Skin of body (tissue), 3 donors: ENCODE measurements at places on chromosomes 11 and 22.

DNA sequence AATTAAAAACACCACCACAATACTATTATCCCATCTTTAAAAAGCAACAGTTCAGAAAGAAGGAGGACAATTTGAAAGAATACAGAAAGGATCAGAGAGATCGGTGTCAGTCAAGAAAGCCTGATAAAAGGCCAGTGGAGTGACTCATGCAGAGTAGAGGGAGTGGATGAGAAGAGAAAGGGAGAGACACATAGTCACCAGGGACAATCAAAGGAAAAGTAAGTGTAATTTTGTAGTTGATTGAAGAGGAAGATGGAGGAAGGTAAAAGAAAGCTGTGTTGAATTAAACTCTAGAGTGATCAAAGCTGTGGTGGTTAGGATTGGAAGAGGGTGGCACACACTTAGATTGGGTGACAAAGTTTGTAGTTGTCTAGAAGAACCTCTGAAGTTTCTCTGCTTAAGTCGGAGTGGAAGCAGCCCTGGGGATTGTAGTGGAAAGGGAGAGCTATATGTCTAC lies 14.1 kb downstream of the SPECC1L start:
- DNase-seq = no peak

DNA sequence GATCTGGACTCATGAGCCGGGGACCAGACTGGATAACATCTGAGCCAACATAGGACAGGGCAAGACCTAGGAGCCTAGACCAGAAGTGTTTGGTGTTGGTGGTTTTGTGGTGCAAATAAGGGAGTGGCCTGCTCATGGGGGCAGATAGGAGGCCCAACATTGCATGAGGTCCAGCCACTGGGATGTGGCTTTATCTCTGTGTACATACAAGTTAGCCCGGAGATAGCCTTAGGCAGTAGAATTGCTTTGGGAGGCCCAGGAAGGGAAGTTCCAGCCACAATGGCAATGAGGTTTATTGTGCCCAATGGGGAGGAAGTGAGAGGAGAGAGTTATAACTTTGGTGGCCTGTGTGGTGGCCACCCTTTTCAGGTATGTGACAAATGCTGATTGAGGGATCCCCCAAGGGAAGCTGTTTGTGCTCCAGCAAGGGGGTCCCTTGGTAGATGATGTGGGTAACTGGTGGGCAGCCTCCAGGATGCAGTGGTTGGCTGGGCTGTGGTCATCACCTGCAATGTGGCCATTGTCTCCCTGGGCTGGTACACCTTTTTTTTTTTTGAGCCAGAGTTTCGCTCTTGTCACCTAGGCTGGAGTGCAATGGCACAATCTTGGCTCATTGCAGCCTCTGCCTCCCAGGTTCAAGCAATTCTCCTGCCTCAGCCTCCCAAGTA lies 6.4 kb downstream of the LMO2 start:
- no peak for DNase-seq

DNA sequence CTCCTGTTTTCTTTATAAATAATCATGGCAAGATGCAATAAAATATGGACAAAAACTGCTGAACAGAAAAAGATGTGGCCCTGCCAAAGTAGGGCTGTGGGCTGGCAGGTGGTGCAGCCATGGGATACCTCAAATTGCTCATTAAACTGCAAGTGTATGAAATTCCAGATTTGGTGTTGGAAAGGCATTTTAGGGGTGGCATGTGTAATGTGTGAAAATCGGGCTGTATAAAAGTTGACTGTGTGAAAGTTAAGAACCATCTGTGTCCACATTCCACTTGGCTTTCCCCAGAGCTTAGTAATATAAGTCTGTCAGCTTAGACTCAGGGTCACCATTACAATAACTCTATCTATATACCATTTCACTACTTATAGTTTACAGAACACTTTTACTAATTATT lies 34.8 kb upstream of the FZD4 start:
- peak; percentile 17 for DNase-seq

DNA sequence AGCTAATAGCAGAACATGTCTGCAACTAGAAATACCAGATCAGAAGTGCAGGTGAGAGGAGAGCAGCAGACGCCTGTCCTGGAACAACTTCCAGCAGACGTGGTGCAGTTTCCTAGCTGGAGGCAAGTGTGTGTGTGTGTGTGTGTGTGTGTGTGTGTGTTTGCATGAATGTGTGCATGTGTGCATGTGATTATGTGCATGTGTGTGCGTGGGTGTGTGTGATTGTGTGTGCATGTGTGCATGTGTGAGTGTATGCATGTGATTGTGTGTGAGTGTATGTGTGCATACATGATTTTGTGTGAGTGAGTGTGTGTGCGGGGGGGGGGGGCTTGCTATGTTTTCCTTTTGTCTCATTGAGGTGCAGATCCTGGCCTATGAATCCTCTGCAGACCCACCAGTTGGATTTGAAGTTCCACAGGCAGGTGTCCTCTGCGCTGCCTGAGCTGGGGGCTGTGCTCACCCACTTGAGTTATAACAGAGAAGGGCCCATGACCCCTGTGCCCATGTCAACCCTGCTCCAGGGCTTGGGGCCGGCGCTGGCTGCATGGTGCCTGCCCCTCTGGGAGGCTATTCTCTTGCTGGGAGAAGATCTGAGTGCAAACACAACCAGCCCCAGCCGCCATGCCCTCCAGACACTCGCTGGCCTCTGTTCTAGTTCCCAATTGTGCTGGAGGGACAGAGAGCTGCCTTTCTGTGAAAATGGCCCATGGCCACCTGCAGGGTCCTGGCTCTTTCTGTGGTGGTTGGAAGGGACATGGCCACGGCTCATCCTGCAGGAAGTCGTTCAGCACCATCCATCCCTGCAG lies 821.3 kb downstream of the BRD1 start:
- DNase-seq = no peak

DNA sequence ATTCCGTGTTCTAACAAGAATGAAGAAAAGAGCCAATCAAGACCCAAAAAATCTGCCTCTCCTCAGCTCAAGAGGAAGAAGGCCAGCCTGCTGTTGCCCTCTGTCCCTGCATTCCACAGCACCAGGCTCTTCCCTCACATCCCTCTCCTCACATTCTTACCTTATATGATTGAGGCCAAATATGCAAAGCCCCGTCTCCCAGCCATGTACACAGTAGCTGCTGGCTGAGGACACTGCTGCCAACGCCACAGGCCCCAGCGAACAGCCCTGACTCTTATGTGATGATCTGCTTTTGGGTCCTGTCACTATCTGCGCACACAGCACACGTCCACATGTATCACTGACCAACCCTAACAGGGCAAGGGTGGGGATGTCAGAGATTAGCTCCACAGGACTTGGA lies 60.2 kb downstream of the MICAL3 start:
- DNase-seq = no peak

DNA sequence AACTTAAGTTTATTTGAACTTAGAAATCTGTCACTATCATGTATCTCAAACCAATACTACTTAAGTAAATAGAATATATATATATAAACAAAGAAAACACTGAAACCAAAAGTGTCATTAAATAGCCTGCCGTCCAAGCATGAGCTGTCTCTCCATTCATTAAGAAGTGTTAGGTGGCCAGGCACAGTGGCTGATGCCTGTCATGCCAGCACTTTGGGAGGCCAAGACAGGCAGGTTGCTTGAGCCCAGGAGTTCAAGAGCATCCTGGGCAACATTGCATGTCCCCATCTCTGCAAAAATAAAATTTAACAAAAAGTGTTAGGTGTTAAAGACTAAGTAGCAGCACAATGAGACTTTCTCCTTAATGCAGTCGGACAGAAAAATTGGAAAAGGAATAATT lies 14.0 kb downstream of the CD6 start:
- no peak for DNase-seq

GRCh38 chr11:76159303-76159937 lies 46.9 kb downstream of the WNT11 start:
- DNase-seq = no peak

GRCh38 chr11:37050311-37050710 lies 452.3 kb upstream of the RAG2 start:
- no peak for DNase-seq

DNA sequence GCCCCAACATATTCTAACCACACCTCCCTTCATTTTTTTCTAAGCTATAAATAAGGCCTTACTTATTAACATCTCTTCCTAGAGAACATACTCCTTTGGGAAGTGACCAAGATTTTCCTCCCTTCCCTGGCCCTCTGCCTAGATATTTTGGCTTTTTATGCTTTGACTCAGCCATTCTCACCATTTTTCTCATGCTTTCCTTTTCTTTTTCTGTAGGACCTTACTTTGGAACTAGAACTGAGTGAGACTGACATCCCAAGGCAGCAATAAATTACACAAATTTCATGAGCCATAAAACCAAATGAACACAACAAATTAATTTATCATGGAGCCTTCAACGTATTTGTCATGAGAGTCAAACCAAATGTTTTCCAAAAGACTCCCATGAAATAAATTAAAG lies 142.7 kb upstream of the CTSC start:
- peak; percentile 96 for DNase-seq

- no peak for DNase-seq
Observed at GRCh38 chr22:23072911-23073491, 2.7 kb downstream of the GNAZ start.

DNA sequence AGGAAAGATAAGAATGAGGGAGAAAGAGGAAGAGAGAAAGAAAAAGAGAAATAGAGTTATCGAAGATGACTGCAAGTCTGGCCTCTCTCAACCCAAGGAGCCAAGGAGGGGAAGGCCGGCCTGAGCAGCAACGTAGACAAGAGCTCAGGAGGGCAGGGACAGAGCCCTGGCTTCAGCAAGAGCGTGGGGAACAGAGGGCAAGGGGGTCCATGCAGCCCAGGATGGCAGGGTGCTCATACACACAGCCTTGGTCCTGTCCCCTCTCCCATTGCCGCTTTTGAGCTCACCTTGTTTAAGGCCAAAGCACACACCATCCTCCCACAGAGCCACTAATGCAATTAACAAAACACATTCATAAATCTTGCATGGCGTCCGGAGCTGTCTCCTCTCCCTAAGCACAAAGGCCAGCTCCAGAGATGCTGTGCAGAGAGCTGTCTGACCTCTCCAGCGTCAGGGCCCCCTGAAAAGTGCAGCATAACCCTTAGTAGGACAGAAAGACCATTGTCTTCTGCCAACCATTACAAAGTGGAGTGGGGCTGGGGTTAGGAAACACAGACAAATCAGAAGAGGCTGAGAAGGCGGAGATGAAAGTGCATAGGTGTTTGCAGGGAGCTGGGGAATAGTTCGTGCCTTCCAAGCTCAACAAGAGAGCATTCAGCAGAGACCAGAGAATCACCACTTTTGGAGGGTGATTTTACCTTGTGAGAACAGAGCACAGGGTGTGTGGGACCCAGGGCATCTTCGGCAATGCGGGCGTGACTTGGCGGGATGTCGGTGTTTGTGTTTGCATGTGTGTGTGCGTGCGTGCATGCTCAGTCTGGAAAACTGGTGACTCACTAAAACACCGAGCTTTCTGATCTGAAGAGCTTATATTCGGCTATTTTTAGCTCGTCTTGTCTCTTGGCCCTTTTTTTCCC lies 28.2 kb upstream of the JAM3 start:
- no peak for DNase-seq

DNA sequence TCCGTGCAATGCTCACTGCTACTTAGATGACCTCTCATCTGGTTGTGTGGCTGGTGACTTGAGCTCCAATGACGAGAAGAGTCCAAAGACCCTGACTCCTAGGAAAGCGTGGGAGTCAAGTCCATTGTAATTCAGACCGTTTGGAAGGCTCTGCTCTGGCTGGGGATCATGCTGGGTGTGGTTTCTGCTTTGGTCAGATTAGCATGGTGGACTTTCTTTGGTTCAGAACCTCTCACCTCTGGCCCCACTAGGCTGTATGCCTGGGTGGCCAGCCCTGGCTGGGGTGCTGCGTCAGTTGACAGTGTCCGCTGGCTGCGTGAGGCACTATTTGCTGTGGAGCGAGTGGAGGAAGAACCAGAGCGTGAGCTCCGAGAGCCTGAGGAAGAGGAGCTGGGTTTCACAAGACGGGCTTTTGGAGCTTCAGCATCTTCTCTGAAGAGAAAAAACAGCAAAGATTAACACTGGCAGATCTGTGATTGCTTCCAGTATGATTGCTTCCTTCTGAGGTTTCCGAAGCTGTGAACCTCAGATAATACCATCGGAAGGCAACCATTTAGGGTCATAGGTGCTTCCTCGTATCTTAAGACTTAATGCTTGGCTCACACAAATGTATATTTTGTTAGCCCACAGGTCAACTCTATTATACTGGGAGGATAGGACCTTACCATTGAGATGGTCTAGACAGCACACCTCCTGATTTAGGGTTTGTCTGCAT lies 11.6 kb upstream of the HSPA8 start:
- no peak for DNase-seq

GRCh38 chr11:39462506-39462905 lies 1996.9 kb downstream of the LRRC4C start:
- no peak for DNase-seq

- DNase-seq = no peak
Observed at GRCh38 chr11:13298765-13299164, 21.2 kb downstream of the BMAL1 start.

DNA sequence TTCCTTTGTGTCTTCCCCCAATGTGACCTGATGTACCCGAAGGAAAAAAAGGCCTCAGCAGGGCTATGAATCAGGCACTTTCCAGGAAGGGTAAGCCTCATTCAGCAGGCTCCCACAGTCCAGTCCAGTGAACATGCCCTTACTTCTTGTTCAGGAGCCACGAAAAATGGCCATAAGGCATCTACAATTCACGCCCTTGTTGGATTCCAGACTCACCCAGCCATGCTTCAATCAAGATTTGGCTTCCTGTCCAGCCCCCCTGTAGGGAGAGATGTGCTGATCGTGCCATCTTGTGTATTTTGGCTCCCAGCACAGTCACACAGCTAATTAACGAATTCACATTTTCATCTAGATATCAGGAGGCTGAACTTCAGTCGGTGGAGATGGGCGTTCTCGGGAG lies 9.9 kb upstream of the KCNJ5 start:
- no peak for DNase-seq

DNA sequence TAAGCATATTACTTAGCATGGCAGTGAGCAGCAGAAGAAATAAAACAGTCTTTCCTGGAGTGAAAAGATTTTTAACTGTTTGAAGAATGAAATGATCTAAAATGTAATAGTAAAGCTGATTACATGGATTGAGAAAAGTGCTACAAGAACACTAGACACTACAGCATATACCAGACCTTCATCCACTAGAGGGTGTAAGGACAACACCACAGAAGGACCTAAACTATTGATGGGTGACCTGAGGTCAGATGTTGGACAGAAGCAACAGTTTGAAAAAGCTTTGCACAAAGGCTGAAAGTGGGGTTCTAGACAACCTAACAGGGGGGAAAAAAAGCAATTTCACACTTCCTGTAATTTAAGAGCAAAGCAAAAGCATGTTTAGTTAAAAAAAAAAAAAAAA lies 97.7 kb downstream of the RBFOX2 start:
- peak; percentile 72 for DNase-seq
